Spinal cord (tissue), 10 donors: ENCODE measurements at places on chromosomes 5 and 9. TPM values are rescaled to one million over a fixed set of nuclear protein-coding genes. Genes with fewer than 3 reads are reported as not detected.

- no peaks in the 10 kb centered on the region for H3K36me3 ChIP-seq
- no peak overlapping the region for H3K4me3 ChIP-seq
- H3K4me1 ChIP-seq, result no peaks in the 10 kb centered on the region
- H3K27me3 ChIP-seq, result no peaks in the 10 kb centered on the region
- DNase-seq, result peak; percentile 7
Measured at GRCh38 chr9:123225374-123225813, 43.0 kb downstream of the STRBP start.

DNA sequence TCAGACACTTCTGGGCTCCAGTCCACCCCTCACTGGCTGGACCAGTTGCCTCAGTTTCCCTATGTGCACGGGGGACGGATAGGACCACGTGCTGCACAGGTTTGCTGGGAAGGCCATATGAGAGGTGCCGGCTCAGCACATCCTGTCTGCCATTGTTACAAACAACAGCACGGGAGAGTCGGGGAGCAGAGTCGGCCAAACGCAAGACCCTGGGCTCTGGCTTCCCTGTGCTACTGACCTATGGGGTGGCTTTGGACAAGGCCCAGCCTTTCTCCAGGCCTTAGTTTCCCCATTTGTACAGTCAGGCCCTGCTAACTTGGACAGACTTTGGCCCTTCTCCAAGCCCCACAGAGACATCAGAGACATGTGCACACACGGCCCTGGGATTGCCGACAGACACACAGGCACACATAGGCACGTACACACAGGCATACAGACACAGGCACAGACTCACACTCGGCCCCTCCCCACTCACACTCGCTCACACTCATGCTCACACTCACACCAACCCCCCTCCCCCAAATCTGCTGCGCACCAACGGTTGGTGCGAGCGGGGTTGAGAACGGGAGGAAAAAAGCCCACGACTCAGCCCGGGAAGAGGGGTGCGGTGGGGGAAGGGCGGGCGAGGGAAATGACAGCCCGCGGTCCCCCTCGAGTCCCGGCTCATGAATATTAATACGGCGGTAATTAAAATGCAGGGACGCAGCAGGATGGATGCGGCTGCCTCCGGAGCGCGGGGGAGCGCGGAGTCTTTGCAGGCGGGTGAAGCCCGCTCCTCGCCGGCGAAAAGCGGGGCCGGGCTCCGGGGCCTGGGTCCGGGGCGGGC is 133.0 kb downstream of the C9orf50 start:
- peaks cover 81% of the 10 kb centered on the region for H3K4me1 ChIP-seq
- H3K27me3 ChIP-seq, result no peaks in the 10 kb centered on the region
- DNase-seq, result no peak
- H3K4me3 ChIP-seq, result peak overlapping the region; percentile 32

DNA sequence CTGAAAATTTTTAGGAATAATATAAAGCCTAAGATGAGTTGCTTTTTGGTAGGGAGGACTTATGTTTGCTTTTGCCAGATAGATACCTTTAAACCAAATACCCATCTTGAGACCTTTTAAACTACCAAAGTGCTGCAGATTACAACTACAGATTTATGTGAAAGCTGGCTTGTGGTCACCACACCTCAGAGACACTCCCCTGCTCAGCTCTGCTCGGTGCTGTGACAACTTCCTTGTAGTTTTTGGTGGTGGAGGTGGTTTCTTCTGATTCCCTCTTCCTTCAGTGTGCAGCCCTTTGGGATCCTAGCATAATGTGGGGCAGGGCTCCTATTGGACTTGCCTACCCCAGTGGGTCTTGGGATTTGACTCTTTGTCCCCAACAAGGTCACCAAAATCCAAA is 29.2 kb downstream of the GARNL3 start:
- H3K27ac ChIP-seq, result no peak overlapping the region
- no peak overlapping the region for H3K4me3 ChIP-seq
- no peak for DNase-seq
- no peaks in the 10 kb centered on the region for H3K27me3 ChIP-seq
- H3K4me1 ChIP-seq, result peaks cover 5% of the 10 kb centered on the region
- peaks cover 2% of the 10 kb centered on the region for H3K36me3 ChIP-seq

DNA sequence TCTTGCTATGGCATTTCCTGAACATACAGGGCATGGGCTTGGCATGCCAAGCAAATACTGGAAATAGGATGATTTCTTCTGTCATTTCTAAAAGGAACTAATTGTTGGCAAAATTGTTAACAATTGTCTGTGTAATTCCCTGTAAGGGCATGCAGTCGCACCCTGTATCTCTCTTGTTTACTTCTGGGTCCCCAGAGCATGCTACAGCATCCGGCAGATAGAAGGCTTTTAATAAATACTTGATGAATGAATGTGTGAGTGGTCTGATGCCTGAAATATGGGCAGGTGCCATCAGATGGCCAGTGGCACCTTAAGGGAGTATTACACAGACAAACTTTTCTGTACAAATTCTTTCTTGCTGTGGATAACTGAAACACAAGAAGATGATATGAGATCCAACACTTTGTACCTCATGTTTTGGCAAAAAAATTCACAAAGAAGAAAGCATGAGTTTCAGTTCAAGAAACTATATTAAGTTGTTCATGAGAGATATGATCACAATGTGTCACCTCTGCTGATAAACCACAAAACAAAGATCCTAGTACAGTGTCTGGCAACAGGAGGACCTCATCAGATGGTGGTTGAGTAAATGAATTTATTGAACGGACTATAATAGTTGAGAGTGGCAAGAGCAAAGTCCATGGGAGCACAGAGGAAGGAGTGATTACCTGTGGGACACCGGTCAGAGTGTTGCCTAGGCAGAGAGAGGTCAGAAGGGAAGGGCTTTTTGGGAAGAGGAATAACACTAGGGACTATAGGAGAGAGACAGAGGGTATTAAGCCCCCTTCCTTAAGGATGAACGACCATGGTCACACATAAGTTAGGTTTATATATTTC is 194.2 kb downstream of the ATP10B start:
- H3K36me3 ChIP-seq, result no peaks in the 10 kb centered on the region
- DNase-seq, result no peak
- no peak overlapping the region for H3K4me3 ChIP-seq
- H3K4me1 ChIP-seq, result no peaks in the 10 kb centered on the region

- H3K27ac ChIP-seq, result peak overlapping the region; percentile 91
- H3K36me3 ChIP-seq, result no peaks in the 10 kb centered on the region
- H3K27me3 ChIP-seq, result no peaks in the 10 kb centered on the region
- DNase-seq, result no peak
- no peak overlapping the region for H3K4me3 ChIP-seq
- H3K4me1 ChIP-seq, result peaks cover 39% of the 10 kb centered on the region
Measured at GRCh38 chr9:35520364-35520710, 30.4 kb downstream of the RUSC2 start.

DNA sequence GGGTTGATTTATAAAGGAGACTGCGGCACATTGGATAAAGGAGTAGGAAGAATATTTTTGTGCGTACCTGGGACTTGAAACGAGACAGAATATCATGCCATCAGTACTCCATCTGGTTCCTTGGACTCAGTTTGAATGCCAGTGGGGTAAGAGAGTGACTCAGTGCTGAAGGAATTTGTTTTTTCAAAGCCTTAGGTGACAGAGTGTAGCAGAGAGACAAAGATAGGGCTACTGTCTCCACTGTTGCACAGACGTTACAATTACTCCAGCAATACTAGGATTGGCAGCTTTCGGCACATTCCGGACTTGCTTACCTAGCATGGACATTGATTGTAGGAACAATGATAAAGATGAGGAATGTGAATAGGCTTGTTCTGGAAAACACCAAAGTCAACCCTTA is 250.7 kb downstream of the KCTD16 start:
- no peaks in the 10 kb centered on the region for H3K4me1 ChIP-seq
- no peak overlapping the region for H3K4me3 ChIP-seq
- no peak for DNase-seq
- H3K36me3 ChIP-seq, result no peaks in the 10 kb centered on the region

DNA sequence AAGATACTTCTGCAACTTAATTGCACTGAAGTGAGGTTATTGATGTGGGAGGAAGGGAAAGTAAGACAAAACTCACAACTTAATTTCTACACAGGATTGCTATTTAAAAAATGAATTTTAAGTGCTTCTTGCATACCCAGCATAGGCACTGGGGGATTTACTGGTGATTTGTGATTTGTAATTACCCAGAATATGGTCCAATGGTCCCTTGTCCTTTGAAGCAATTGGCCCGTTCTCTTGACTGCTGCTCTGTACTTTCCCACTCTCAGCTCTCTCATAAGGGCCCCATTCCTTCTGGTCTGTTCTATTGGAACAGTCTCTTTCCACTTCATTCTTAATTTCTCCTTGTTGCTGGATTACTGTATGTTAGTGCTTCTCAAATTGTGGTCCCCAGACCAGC is 75.4 kb upstream of the SPATA31D4 start:
- DNase-seq, result no peak
- no peaks in the 10 kb centered on the region for H3K27me3 ChIP-seq
- no peaks in the 10 kb centered on the region for H3K4me1 ChIP-seq
- H3K4me3 ChIP-seq, result no peak overlapping the region
- H3K27ac ChIP-seq, result no peak overlapping the region
- no peaks in the 10 kb centered on the region for H3K36me3 ChIP-seq

DNA sequence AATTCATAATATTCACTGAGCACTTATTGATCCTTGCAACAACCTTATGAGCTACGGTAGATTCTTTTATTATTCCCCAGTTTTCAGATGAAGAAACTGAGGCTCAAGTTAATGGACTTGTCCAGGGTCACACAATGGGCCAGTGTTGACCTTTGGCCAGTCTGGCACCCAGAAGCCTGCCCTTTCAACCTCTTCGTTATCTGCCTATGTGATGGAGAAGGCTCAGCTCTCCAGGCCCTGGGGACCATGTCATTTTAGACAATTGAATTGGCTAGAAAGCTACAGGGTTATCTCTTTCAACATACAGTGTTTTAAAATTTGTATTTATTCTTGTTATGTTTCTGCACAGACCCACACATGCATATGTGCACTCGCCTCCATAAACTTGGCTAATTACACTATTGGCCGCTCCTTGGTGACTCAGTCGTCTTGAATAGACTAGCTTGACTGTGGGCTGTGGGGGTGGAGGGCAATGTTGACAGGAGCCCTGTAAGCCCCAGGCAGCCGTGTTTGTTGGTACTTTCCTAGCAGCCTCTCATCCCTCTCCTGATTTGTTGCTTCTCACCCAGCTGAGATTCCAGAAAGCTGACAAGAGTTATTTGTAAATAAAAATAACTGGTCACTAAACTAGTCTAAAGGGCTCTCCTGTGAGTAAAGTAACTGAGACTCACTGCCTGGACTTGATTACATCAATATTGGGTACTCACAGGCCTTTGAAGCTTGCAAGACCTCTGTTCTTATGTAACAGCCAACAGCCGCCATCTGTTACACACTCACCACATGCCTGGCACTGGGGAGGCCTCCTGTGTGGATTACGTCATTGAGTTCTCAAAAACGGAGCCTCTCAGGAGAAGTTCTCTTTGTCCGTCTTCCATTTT is 8.5 kb upstream of the ANGPTL2 start:
- H3K36me3 ChIP-seq, result no peaks in the 10 kb centered on the region
- DNase-seq, result peak; percentile 77
- no peak overlapping the region for H3K4me3 ChIP-seq
- H3K4me1 ChIP-seq, result peaks cover 59% of the 10 kb centered on the region
- H3K27ac ChIP-seq, result peak overlapping the region; percentile 52

DNA sequence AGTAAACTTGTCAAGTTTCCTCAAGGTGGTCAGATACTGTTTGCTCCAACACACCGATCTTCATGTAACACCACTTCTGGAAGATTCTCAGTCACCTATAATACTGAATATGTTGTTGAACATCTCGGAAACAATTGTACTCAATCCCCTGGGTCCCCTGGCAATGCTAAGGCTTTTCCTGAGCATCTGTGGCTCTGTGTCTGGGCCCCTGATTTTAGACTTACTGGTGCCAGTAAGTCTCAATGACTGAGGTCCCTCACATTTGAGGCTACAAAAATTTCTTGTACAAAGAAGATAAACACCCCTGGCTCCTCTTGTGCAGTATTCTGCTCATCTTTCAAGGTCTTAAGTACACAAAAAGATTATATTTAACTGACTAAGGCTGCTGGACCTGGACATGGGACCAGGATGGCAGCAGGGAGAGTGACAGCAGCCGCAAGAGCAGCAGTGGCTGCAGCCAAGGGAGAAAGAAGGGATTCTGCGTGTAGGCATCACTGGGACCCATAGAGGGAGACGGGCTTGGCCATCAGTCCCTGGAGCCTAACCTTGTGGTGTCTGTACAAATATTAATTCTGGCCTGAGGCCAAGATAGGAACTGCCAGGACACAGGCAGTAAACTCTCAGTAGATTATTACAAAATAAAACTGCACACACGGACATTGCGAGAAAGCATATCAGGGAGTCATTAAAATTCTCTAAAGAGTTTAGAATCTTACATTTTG is 49.0 kb upstream of the TNPO1 start:
- H3K36me3 ChIP-seq, result no peaks in the 10 kb centered on the region
- no peaks in the 10 kb centered on the region for H3K4me1 ChIP-seq

NMUR2 gene
- 0.83 TPM for total RNA-seq

CRB2 gene
- 9.9 TPM for total RNA-seq
